Vagina (tissue), 2 donors: ENCODE measurements at places on chromosomes 11 and 22.

GRCh38 chr11:62875698-62876478 is 4.8 kb upstream of the SLC3A2 start:
- no peak for DNase-seq

DNA sequence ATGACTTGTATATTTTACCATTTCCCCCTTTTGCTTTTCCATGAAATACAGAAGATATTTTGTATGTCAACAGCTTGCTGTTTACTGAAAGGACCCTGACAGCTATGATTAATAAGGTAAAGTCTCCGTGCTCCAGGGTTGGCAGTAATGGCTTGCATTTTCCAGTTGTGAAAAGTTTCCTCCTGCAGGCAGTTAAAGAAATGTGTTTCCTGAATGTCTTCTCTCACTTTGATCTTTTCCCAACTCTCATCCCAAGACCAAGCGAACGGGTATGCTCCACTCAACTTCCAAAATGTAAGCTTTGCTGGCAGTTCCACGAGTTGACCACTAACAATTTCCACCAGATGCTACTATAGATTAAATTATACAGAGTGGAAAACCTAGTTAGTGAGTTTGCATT is 8.9 kb downstream of the FIBIN start:
- no peak for DNase-seq

- DNase-seq: no peak
Observed at GRCh38 chr11:129184581-129184980, 7.5 kb downstream of the ARHGAP32 start.

DNA sequence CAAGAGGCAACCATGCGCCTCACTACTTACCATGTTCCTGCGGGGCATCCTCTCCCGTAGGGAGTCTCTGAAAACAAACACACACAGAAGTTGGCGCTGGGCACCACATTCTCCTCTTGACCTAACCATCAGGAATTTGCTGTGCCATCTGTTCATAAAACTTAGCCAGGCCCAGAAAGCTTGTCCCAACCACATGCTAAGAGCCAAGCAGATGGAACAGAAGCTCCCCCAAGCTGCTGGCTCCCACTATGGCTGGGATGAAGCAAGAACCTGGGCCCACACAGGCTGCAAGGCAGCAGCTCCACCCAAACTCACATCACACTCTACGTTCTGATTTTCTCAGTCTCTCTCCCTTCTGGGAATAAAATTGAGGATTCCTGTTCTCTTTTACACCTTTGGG is 17.4 kb downstream of the HPS4 start:
- no peak for DNase-seq

- DNase-seq: no peak
Observed at GRCh38 chr11:119196833-119197483, 9.2 kb upstream of the CBL start.

GRCh38 chr11:2095542-2095941 is 43.6 kb downstream of the IGF2 start:
- no peak for DNase-seq

- DNase-seq: no peak
Observed at GRCh38 chr11:119210050-119210449, 3.9 kb downstream of the CBL start.

- no peak for DNase-seq
Observed at GRCh38 chr11:18427240-18427639, 15.1 kb downstream of the LDHC start.

DNA sequence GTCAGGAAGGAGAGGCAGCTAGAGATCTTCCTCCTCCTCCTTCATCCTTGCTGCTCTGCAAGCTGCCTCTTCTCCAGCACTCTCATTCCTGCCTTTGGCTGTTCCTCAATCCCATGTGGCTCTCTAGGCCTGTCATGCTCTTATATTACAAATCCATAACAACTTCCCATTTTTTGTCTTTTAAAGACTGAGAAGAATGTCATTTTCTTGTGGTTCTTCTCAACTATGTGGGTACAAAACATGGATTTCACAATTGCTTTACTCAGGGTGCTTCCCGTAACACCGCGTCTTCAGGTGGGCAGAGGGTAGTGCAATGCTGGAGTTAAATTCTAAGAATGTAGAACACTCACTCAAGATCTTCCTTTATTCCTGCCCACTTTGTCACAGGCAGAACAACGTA is 6.8 kb upstream of the CAT start:
- no peak for DNase-seq

GRCh38 chr22:37303821-37304274 is 21.5 kb downstream of the CYTH4 start:
- no peak for DNase-seq

DNA sequence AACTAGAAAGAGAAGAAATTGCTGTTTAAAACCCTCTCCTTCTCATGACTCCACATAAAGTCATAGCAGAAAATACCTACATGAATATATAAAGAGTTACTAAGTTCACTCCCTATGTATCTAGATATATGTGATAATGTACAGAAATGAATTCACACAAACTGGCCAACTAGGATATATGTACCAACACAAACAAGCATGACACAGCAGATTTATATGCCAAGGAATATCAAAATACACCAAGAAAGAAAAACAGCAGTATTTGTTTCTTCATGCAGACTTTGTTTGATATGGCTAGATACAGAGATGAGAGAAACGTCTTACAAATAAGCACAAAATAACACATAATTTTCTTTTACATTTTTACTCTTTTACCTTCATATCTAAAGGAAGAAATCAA is 1.8 kb downstream of the OR51G1 start:
- no peak for DNase-seq

DNA sequence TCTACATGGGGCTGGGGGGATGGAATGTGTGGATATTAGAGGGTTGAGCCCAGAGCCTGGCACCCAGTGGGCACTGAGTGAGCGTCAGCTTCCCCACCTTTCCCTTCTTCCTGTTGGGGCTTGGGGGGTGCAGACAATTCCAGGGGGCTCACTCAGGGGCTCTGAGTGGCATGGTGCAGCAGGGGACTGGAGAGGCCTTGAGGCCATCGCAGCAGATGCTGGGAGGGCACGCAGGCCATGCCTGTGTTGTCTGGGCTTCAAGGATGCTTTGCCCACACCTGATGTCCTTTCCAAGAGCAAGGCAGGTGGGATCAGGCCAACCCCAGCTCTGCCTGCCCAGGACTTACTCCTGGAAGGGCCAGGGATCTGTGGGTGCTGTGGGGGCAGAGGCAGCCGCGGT is 11.2 kb upstream of the TTLL12 start:
- DNase-seq: no peak

DNA sequence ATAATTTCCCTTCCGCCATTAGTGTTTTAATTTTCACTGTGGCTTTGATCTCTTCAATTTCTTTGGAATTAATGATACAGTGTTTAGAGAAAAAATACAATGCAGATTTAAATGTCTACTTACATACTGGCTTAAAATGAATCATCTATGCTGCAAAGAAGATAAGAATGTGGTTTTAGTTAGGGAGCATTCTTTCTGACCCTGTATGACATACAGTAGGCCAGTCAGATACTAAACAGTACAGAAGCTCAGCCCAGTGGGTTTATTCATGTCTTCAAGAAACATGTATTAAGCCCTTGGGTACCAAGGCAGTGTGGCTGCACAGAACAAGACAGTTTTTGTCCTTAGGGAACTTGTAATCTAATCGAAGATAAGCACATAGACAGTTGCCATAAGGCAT is 268.8 kb downstream of the DDX10 start:
- DNase-seq: no peak
